ENCODE measurements at places on chromosomes 7 and 10.

GRCh38 chr7:139673230-139673629 is 104.6 kb downstream of the HIPK2 start:
- DNase-seq: no peak

- DNase-seq: no peak
These were observed 734 bp downstream of the PCLO start for GRCh38 chr7:83161899-83162401.

DNA sequence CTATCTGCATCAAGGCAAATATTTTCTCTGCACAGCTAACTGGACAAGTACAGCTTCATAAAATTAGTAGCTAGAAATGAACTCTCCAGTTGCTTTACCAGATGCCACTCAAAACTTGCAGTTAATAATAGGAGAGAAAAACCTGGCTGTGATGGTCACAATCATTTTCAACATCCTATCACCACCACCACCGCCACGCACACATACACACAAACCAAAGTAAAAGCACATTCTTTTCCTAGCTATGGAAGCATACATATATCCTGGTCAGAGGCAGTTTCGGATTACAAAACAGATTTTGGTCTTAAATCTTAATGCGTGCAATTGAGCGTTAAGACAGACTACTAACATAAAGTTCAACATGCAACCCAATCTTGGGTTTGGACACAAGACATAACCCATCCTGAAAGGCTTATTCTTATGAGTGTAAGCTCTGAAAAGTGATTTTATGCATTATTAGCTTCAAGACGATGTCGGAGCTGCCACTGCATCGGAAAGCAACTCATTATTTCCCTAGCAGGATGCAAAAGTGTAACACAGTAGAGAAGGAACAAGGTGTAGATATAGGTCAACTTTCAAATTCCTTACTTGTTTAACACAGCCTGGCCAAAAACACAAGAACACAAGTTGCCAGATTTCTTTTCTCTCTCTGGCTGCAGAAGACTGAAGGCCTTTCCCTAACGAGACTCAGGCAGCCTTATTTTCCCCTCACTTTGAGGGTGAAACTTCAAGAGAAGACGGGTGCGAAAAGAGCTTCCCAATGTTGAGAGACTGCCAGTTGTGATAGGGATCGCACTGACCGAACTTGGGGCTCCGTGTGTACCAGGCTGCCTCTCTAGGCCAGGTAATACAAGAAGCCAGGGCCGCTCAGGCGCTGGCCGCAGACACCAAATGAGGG is 1.2 kb downstream of the CACUL1 start:
- DNase-seq: no peak

GRCh38 chr10:4399556-4399955 is 426.5 kb upstream of the AKR1E2 start:
- DNase-seq: no peak

DNA sequence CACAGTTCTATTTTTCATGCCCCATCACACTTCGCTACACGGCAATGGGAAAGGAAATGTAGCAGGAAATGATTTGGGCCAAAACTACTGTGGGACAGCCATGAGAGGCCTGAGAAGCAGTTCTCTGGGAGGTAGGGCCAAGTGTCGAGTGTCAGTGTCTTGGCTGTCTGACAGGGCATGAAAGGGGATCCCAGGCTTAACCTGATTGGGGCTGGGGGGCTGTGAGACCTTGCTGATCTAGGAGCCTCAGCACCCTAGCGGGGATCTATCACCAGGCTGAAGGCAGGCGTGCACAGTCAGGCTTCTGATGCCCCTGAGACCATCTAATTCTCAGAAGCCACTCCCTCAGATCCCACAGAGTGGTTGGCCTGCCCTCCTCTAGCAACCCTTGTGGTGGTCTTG is 58.2 kb upstream of the SLC25A13 start:
- DNase-seq: no peak

DNA sequence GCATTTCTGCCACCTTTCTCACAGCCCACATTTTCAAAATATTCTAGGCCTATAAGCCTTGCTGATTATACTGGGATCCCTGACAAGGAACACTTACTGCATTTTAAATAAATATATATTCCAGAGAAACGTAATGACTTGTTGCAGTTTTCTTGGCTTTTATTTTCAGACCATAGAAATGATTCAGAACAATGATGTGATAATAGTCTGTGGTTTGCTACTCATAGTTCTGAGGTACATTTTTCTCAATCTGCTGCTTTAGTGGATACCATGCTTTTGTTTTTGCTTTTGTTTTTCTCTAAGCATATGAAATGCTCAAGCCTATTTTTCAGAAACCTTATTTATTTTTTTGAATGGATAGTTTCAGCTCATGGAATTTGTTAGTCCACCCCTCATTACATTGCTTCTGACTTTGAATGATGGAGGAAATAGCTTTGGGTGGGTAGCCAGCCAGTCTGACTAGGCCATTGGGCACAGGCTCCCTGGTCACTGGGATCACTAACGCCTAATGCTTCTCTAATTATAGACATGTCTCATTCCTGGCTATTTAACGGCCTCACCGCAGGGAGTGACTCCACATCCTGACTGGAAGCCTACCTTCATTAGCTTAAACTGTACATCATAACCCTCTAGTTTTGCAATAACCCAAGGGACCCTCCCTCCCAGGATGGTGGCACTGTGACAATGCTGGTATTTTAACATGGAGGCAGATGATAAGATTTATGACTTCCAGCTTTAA is 66.1 kb downstream of the MBL2 start:
- DNase-seq: no peak

GRCh38 chr7:32506266-32507054 is 11.2 kb downstream of the AVL9 start:
- DNase-seq: no peak

DNA sequence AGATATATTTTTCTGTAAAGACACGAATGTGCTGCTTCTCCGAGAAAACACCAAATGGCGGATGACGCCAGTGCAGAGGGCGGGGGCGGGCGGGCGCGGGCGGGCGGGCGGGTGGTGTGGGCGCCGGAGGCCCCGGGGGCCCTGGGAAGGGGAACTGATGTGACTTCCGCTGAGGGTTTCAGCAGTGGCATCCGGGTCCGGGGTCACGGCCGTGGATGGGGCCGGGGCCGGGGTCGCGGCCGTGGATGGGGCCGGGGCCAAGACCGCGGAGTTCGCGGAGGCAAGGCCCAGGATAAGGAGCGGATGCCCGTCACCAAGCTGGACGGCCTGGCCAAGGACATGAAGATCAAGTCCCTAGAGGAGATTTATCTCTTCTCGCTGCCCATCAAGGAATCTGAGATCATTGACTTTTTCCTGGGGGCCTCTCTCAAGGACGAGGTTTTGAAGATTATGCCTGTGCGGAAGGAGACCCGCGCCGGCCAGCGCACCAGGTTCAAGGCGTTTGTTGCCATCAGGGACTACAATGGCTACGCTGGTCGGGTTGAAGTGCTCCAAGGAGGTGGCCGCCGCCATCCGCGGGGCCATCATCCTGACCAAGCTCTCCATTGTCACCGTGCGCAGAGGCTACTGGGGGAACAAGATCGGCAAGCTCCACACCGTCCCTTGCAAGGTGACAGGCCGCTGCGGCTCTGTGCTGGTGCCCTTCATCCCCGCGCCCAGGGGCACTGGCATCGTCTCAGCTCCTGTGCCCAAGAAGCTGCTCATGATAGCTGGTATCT is 20.3 kb upstream of the IGF2BP3 start:
- no peak for DNase-seq

- DNase-seq: no peak
These were observed 6.9 kb upstream of the BPGM start for GRCh38 chr7:134639683-134640279.

- peak; percentile 22 for DNase-seq
These were observed 11.7 kb downstream of the CASP2 start for GRCh38 chr7:143299840-143300239.

GRCh38 chr10:122033224-122033926 is 44.4 kb downstream of the TACC2 start:
- no peak for DNase-seq

GRCh38 chr7:112484671-112485167 is 3.9 kb downstream of the LSMEM1 start:
- DNase-seq: no peak

GRCh38 chr7:2980401-2981102 is 63.1 kb downstream of the CARD11 start:
- no peak for DNase-seq

- no peak for DNase-seq
These were observed 877.6 kb downstream of the LRMDA start for GRCh38 chr10:76309070-76309469.

DNA sequence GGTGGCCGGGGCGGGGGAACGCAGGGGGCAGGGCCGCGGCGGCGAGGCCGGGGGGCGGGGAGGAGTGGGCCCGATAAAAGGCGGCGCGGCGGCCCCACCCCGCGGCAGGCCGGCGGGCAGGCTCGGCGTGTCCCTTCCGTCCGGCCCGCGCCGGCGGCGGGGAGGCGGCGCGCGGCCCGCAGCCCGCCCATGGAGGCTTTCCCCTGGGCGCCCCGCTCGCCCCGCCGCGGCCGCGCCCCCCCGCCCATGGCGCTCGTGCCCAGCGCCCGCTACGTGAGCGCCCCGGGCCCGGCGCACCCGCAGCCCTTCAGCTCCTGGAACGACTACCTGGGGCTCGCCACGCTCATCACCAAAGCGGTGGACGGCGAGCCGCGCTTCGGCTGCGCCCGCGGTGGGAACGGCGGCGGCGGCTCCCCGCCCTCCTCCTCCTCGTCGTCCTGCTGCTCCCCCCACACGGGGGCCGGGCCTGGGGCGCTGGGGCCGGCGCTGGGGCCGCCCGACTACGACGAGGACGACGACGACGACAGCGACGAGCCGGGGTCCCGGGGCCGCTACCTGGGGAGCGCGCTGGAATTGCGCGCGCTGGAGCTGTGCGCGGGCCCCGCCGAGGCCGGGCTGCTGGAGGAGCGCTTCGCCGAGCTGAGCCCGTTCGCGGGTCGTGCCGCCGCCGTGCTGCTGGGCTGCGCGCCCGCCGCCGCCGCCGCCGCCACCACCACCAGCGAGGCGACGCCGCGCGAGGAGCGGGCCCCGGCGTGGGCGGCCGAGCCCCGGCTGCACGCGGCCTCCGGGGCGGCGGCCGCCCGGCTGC is at the start of gene NANOS1:
Gene NANOS1 (plus strand): TSS at position 102 of the 808 bp plus-strand sequence. CDS start 88 bp downstream, at position 190.
- no peak for DNase-seq

DNA sequence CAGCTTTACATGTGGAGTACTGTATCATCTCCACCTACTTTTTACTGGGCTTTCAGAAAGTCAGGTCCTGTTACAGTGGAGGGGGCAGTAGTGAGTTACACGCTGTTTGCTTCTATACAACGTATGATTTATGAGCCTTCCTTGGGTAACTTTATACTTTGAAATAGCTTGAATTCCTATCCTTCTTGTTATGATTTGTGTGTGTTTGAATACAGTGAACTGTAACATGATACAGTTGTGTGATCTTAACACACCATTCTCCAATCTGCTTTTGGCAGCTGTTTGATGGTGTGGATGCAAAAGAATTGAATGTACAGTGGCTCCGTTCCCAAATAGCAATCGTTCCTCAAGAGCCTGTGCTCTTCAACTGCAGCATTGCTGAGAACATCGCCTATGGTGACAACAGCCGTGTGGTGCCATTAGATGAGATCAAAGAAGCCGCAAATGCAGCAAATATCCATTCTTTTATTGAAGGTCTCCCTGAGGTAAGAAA is 41.7 kb downstream of the SP8 start:
- no peak for DNase-seq

DNA sequence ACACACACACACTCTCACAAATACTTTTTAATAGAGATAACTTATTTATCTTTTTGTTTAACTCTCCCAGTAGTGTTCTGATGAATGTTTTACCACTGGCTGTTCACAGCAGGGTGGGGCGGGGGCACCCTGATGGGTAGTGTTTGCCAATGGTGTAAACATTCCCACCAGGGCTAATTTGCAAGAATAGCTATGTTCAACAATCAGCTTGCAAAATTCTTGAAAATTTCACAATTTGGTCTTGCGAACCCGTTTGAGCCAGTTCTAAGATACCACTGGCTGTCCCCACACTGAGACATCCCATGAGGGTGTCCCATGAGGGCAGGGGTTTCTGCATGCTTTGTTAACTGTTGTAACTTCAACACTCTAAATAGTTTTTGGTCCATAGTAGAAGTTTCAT is 348.5 kb downstream of the CXCL12 start:
- DNase-seq: no peak

- no peak for DNase-seq
These were observed 35.0 kb upstream of the ABCB4 start for GRCh38 chr7:87510411-87510875.

DNA sequence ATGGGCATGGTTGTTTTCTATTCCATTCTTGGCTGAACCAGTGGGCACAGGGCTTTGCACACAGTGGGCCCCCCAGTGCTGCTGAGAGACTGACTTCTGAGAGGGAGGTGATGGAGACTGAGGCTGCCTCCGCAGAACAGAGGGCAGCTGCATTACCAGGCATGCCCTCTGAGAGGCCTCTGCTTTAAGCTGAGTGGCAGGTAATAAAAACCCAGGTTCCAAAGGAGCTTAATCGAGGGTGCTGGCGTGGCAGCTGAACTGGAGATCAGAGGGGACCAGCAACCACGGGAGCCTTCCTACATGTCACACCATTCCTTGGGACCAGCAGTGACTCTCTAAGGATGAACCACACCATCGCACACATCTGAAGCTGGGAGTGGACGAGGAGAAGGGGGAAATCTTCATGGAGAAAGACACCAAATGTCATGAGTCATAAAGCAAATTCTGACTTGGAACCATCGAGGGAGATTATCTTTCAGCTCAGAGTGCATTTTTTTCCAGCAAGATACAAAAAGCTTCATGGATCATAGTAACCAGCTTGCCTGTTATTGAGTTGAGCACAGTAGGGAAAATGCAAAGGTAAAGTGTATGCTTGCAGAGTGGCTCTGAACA is 24.6 kb downstream of the HIPK2 start:
- no peak for DNase-seq

- no peak for DNase-seq
These were observed 59.3 kb downstream of the ABCC2 start for GRCh38 chr10:99841746-99842145.

DNA sequence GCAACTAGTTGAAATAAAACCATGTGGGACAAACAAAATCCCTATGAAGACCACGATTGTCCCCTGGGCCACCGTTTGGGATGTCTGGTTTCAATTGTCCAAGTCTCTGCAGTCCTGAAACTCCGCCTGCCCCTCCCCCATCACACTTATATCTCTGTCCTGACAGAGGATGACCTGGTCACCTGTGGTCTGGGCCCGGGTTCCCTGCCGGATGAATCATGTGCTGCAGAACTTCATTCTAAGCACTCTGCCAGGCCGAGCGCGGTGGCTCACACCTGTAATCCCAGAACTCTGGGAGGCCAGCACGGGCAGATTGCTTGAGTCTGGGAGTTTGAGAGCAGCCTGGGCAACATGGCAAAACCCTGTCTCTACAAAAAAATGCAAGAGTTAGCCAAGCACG is 91.1 kb downstream of the COL13A1 start:
- DNase-seq: no peak

DNA sequence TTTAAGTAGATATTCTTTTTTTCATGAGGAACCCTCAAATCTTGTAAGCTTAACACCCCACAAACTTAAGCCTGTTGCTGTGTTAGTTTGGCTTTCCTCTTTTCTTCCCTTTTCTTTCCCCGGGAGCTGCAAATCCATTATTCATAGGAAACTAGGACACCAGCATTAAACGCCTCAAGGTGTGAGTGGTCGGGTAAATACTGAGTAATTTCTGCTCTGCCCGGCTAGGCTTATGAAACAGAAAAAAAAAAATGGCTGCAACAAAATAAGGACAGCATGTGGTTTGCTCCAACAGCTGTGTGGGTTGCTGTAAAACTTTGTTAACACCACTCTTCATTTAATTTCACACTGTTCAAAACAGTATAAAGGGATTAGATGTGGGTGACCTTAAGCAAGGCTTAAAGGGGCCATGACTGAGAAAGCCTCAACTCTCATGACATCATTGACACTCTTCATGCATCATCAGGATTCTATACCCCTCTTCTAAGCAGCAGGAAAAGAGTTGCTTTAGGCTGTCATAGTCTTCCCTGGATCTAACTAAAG is 104.1 kb downstream of the AOAH start:
- no peak for DNase-seq
